ENCODE measurements at places on chromosomes 5 and 9.

GRCh38 chr5:68554571-68555279 lies 339.2 kb downstream of the PIK3R1 start:
- no peak for DNase-seq

DNA sequence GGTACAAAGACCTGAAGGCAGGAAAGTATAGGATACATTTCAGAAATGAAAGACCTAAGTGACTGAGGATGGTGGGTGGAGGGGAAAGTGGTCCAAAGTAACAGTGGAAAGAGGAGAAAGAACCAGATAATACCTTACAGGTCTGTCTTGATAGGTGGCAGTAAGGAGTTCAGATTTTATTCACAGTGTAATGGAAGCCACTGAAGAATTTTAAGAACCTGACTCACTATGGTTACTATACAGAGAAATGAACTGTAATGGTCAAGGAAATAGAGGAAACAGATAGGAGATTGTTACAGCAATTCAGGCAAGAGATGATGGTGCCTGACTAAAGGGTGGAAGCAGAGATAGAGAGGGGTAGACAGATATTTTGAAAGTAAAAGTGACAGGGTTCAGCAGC lies 46.5 kb downstream of the EPB41L4A start:
- no peak for DNase-seq

DNA sequence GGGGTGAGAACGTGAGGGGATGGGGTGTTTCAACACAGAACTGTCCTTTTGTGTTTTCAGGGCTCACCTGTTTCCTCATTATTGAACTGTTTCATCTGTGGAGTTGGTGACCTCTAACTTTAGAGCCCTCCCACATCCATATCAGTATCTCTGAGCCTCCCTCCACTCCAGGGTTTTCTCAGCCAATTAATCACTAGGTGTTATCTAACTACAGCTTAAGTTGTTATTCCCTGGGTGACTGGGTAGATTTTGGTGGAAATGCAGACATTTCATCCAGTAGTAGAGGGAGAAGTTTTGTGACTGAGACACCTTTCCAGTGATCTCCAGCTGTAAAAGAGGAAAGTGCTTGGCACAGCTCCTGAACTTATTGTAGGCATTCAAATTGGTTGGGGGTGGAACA lies 23.7 kb downstream of the PPP3R2 start:
- DNase-seq: no peak

DNA sequence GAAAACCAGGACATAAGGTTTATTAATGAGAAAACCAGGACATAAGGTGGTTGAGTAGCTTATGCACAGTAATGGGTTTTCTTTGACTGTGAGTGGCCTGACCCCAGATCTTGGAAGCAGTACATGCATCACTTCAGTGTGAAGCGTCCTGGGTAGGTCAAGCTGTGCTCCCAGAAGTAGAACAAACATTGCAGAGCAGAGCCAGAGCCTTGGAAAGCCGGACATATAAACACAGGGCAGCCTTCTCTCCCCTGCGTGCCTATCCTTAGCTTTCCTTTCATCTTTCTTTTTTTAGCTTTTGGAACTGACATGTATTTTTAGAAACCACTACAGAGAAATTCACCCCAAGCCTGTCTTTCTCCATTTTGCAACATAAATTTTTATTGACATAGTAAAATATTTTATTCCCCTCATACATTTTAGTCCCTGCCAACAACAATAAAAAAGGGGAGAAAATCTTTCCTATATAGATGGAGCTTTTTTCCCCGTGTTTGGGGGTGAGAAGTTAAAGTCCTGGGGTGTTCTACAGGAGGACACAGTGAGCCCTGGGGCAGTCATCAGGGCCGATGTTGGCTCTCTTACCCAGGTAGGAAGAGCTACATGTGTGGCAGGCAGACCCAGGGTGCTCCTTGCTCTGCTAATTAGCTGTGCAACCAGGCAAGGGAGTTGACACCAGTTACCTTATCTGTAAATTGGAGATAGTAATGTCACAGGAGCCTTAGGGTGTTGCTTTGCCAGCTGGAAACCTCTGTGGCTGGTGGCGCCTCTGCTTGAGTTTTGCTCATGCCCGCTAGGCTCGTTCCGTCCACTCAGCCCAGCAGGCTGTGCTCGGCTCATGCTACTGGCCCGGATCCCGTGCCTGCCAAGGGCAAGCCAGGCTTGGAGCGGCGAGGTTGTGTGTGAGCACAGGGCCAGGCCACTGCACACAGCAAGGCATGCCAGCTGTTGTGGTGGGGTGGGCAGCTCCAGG lies 389.6 kb downstream of the KDM4C start:
- no peak for DNase-seq

- no peak for DNase-seq
Measured at GRCh38 chr5:132112111-132112510, 38.5 kb downstream of the CSF2 start.

- no peak for DNase-seq
Measured at GRCh38 chr9:74528207-74528606, 31.1 kb downstream of the RORB start.

DNA sequence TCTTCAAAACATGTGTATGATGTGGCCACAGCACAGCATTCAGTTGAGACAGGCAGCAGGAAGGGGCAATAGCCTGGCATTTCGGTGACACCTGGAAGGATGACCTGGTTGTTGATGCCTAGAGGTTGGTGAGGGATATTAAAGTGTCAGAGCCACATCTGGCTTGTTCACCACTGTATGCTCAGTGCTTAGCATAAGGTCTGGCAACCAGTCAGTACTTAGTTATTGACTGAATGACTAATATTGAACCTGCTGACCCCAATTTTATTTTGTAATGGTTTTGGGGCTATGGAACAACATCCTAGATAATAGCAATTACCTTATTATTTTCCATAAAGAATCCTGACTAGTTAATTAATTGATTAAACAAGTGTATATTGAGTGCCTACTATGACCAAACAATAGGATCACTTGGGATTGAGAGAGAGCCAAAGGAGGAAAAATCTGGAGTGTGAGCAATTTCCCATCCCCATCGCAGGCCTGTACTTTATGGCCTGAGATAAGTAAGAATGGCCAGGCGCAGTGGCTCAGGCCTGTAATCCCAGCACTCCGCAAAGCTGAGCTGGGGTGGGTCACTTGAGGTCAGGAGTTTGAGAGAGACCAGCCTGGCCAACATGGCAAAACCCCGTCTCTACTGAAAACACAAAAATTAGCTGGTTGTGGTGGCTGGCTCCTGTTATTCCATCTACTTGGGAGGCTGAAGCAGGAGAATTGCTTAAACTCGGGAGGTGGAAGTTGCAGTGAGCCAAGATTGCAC lies 85.4 kb upstream of the PLPP1 start:
- no peak for DNase-seq
